Mucosa of descending colon (tissue), 3 donors: ENCODE measurements at places on chromosomes 2 and 18. TPM values are rescaled to one million over a fixed set of nuclear protein-coding genes. Genes with fewer than 3 reads are reported as not detected.

Gene SPDYA
- 1.1 TPM for total RNA-seq

DNA sequence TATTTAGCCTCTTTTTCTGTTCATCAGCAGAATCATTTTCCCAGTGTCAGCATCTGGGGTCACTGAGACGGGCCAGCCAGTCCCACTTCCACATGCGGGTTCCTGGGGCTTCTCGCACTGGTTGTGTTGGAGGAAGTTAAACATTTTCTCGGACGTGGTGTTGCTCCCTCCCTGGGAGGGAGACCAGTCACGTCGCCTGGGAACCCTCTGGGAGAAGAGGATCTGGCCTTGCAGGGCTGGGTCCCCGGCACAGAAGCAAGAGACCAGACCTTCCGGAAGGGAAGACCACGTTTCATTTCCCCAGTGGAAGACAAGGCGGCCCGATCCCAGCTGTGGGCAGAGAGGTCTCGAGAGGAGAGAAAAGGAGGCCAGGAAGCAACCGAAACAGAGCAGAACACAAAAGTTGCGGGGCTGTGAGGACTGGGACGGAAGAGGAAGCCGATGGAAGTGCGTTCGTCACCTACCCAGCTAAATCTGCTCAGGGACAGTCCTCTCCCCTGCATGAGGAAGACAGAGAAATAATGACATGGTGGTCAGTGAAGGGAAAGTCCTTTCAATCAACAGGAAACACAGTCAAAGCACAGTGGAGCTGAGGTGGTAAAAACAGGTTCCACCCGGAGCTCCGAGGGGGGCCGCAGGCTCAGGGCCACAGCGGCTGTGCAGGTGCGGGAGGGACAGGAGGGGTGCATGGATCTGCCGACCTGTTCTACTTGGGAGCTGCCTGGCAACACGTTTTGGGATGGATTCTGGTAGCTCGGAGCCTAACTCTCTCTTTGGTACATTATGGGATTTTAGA lies 144.4 kb downstream of the MBP start:
- no peak for DNase-seq

DNA sequence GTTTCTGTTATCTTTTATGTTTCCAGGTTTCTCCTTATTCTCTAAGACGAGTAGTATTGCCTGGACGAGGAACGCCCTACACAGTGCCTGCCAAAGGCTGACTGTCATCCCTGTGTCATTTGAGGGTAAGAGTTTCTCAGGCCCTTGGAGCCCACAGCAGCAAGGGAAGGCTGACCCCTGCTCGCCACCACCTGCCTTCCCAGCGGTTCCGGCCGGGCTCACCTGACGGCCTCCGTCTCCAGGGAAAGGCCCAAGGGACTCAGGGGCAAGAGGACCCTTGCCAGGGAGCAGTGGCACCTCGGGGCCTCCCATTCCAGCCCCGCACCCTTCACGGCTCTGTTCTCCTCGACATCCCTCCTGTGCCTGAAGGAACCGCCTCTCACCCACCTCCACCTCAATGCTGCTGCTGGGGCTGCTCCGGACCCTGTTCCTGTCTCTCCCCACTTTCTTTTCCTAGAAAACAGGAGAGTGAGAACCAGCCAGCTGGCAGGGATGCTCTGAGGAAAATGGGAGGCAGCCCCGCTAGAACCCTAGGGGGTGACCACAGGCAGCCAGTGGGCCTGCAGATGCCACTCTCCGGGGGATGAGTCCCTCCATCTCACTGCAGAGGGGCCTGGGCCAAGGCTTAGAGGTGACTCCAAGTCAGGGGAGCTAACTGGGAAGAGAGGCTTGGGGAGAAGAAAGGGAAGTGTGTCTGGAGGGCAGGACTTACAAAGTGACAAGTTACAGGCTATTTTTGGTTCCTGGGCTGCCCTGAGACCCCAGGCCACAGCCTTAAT lies 1.9 kb downstream of the LIMS2 start:
- no peak for DNase-seq

DNA sequence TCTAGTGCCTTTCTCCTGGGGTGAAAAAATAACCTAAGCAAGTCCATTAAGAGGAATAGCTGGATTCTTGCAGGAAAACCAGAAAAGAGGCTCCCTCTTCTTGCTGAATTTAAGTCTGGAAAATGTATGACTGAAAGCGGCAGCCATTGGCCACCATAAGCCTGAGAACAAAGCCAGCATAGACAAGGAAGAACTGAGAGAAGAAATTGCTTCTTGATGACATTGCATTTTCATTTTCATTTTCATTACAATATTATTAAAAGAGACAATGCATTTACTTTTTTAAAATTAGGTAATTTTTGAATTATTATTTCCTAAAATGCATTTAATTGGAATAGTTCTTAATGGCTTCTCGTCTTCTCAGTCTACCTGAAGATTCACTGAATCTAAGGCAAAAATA lies 1157.5 kb upstream of the ZEB2 start:
- DNase-seq = no peak
